ENCODE measurements at places on chromosomes 2 and 18.

DNA sequence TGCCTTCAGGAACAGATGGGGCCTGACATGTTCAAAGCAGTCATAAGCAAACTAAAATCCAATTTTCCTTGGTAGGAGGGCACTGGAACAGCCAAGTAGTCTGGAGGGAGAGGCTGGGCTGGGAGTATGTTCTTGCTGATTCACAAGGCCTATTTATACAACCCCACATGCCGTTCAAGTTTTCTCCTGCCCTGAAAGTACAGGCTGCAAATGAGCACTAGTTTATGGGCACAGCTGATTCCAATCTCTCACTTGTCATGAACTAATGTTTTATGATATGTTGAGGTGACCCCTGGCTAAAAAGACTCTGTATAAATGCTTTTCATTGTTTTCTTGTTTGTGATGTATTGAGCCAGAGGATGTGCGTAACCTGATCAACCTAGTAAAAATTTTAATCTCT is 183.4 kb upstream of the SRD5A2 start:
- DNase-seq, result no peak

DNA sequence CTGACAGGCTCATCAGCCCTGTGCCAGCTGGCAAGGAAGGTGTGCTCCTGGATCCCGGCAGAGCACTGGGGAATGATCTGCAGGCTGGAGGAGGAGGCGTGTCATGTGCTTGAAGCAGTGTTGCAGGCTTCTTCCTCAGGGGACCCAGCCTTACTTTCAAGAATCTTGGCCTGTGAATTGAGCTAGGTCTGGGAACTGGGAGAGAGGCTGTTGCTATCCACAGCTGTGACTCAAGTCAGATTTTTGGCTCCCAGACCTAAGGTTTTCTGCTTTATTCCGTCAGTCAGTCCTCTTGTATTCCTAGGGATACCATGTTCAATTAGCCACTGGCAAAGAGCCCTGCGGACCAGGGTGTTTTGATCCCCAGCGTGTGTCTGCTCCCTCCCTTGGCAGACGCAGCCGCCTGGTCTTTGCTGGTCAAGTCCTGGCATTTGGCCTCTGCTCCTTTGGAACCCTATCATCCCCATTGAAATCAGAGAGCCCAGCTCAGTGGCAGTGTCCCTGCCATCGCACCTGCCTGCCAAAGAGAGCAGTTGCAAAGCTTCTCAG is 32.4 kb downstream of the ASB1 start:
- DNase-seq, result no peak

GRCh38 chr2:127560931-127561280 is 25.4 kb downstream of the MYO7B start:
- no peak for DNase-seq

DNA sequence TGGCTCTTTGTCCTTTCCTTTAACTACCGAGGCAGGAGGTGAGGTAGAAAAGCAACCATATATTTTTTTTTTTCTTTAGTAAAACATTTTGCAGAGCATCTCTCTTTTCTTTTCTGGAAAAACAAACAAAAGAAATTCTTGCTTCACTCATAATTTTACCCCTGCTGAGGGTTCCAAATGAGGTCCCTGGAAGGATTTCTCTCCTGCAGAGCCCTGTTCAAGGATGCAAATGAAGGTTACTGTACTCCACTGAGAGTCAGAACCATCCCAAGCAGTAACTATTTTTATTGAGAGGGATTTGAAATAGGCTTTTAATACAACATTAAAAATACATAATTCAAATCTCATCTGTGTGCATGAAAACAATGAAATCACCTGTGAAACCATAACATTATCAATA is 19.5 kb upstream of the MYO1B start:
- DNase-seq, result no peak

DNA sequence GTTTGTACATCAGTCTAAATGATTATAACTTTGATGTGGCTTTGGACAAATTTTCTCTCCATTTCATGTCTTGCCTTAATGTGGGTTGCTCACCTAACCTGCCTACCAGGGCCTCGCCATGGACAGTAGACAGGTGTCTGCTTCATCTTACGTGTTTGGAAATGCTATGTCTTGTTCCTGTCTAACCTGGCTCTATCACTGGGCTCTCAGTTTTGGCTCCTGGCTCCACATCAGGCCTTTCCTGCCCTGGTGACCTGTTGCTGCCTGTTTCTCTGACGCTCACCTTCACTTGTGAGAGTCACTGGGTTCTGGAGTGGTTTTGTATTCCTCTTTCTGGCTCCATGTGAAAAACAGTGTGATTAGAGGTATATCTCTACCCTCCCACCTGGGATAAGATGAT is 65.9 kb downstream of the PHLPP1 start:
- no peak for DNase-seq

- peak; percentile 90 for DNase-seq
These were observed 3.0 kb upstream of the IRS1 start for GRCh38 chr2:226802573-226802972.

DNA sequence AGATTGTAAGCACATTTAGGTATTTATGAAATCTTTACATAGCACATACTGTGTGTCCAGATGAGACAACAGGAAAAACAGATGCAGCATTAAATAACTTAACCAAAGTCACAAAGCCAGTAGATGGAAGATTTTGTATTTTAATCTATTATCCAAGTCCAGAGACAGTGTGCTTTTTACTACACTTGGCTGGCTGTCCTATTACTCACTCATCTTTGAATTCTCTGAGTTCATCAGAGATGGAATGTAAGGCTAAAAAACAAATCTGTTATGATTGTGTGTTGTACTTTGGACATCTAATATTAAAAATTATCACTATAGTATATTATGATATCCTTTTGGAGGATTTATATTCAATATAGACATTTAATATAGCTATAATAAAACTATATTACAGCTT is 1189.4 kb downstream of the DSC3 start:
- no peak for DNase-seq

DNA sequence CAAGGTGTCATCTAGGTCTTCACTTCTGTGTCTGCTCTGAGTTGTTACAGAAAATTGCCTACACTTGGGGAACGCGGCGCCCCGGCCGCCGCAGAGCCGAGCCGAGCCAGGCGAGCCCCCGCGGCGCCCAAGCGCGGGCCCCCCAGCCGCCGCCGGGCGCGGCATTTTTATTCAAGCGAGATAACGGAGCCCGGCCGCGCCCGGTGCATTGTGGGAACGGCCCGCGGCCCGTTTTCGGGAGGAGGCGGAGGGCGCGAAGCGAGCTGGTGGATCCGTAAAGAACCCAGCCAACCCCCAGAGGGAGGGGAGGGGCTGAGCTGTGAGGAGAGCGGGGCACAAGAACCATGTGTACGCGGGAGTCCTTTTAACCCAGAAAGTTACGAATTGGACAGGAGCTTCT is 191.8 kb downstream of the FTCDNL1 start:
- DNase-seq, result peak; percentile 12

GRCh38 chr18:1002653-1003178 is 98.0 kb downstream of the ADCYAP1 start:
- no peak for DNase-seq

DNA sequence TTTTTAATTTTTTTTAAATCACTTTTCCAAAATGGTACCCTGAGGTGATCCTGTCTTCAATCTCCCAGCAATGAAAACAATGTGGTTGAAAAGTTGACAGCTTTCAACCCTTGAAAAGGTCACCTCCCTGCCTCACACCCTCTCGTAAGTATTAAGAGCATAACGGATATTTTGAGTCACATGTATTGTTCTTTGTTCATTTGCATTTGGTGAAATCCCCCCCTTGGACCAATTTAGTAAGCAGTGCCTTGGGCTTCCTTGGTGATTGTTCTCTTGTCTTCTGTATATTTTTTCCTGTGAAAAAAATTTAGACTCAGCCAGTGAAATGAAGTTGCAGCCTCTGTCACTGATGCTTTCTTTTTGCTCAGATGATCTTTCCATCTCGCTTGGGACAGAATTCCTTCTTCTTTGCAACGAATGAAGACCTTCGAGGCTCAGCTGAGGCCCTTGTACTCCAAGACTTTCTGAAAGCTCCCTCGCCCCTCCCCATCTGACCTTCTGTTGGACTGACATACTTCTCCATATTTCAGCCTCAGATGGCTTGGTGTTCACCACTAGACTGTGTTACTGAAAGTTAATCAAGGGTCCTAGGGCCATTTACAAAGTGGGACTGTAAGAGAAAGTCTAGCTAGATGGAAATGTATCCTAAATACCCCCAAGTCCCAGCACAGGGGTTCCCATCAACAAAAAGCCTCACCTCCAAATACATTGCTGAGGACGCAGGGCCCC is 158.4 kb downstream of the BCL2 start:
- DNase-seq, result no peak

GRCh38 chr2:31129375-31130171 is 8.7 kb downstream of the GALNT14 start:
- no peak for DNase-seq

- DNase-seq, result no peak
These were observed 33.3 kb downstream of the CFLAR start for GRCh38 chr2:201149064-201149820.

DNA sequence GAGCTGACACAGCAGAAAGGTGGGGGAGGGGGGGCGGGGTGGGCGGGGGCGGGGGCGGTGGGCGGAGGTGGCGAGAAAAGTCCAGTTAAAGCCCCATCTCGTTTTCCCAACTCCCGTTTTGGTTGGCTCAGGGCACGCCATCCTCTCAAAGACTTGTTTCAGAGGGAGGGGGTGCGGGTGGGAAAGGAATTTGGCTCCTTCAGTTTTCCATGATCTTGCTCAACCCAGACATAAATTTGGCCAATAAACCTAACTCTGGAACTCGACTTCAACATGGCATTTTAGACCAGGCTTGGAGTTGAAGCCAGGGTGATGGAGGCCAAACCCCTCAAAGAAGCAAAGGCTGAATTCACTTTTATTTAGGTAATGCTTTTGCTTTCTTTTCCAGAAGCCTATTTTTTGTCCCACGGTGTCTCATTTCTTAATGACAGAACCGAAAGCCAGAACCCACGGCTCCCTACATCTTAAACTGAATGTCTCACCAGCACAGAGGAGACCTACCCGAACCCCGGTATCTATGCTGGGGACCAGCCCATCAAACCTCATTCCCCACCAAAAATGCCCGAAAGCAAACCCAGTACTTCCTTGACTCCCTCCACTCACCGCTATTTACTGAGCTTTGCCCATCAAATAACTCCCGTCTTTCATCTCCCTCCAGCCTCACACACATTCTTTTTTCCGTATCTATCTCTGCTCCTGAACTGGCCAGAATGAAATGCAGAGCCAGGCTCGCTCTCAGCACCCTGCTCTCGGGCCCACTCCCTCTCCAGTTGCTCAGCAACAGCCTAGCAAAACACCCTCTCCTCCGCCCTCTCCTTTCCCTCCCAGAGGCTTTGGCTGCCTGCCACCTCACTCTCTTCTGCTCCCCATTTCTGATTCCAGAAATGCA is 4.3 kb downstream of the IGFBP5 start:
- DNase-seq, result peak; percentile 28

GRCh38 chr18:76487782-76488181 is 7.3 kb downstream of the ZNF516 start:
- peak; percentile 42 for DNase-seq

GRCh38 chr2:148300544-148300943 is 279.7 kb downstream of the MBD5 start:
- DNase-seq, result no peak

- no peak for DNase-seq
These were observed 8.0 kb downstream of the SFXN5 start for GRCh38 chr2:73063472-73063871.

DNA sequence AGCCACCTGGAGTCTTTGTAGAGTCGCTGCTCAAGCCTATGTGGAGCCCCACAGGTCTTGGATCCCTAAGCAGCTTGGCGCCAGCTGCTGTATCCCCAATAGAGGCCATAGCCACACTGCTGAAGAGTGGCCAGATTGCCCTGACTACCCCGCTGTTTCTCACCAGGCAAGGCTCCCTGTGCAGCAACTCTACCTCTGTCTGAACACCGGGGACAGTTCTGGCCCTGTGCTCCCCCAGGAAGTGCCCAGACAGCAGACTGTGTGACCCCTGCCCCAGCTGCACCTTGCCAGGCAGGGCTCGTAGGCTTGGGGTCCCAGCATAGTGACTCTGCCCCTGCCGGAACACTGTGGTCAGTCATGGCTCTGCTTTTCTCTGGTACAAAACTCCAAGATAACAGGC is 53.5 kb upstream of the GALNT13 start:
- DNase-seq, result no peak

DNA sequence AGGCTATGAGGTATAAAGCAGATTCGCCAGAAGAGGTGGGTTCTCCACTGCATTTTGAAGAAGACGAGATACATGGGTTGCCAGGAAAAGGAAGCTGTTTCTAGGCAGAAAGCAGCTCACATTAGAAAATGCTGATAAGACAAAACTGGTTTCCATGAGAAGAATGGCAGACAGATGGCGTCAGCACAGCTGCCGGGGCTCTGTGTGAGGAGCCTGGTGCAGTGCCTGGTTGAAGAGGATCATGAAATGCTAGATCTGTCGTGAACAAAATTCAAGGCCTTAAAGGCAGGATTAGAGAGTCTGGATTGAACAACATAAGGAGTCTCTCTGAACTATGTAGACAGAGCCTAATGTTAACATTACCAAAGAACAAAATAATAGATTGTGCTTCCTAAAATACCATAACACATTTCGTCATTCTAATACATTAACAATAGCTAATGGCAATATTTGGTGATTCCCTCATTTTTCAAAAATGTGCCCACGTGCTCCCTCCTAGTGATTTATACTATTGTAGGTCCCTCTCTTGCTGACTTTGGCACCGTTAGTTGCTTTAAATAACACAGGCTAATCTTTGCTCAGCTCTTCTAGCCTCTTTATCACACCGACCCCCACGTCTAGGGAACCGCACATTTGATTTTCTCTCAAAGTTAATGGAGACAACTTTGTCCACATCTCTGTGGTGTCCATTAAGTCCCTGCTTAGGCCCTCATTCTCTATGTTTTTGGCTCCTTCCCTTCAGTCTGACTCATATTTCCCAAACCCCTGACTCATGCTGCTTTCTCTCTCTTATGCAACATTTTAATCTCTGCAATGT is 38.2 kb downstream of the EFEMP1 start:
- peak; percentile 51 for DNase-seq

GRCh38 chr18:74901362-74902146 is 303.9 kb downstream of the ZNF407 start:
- peak; percentile 7 for DNase-seq

DNA sequence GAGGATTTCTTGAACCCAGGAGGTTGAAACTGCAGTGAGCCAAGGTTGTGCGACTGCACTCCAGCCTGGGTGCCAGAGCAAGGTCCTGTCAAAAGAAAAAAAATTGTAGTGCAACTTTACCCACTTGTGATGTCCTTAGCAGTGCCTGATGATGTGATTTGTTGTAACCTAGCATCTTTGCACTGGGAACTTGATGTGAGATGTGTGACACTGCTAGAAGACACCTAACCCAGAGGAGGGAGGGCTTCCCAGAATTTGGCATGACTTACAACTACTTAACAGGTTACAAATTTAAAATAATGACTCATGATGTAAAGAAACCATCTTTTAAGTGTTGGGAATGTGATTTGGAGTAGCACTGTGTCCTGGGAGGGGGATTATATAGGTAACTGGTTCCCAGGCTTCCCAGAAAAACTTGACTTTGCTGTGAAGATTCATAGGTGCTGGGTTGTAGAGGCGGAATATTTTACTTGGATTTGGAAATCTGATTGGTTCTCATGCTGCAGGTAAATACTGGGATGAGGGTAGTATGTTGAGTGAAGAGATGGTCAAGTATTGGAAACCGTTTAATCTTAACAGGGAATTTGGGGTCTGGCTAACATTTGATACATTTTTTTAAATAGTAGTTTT is 3.7 kb downstream of the EEF1B2 start:
- peak; percentile 33 for DNase-seq

All from NB4 (cell line).